ENCODE measurements at places on chromosomes 2 and 18. TPM values are rescaled to one million over a fixed set of nuclear protein-coding genes. Genes with fewer than 3 reads are reported as not detected.

- no peak for DNase-seq
These were observed 206.0 kb downstream of the MGAT5 start for GRCh38 chr2:134459706-134460406.

DNA sequence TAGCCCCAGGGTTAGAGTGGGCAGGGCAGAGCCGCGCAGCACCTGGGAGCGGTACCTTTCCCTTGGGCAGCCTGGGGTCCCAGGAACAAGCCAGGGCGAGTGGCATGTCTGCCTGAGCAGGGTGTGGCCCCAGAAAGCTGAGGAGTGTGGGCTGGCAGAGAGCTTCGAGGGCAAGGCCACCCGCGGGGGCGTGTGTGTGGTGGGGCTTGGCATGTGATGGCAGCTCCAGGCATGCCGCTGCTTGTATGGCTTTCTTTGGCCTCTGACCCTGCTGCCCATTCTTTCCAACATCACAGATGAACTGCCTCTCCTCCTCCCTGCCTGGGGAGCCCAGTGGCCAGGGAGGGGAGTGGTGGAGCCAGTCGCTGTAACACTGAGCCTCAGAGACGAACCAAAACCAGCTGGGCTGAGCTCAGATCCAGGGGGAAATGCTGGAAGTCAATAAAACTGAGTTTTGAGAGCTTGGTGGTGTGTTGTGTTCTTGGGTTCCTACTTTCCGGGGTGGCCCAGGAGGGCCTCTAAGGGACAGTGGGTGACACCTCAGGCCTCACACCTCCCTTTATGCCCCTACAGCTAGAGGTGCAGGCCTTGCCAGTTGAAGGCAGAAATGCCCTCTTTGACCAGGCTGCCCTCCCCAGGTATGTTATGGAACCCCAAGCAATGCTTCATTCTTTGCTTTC lies 7.4 kb downstream of the DNAJB2 start:
- no peak for DNase-seq

Gene KIF1A
- total RNA-seq, result 0.42 TPM

DNA sequence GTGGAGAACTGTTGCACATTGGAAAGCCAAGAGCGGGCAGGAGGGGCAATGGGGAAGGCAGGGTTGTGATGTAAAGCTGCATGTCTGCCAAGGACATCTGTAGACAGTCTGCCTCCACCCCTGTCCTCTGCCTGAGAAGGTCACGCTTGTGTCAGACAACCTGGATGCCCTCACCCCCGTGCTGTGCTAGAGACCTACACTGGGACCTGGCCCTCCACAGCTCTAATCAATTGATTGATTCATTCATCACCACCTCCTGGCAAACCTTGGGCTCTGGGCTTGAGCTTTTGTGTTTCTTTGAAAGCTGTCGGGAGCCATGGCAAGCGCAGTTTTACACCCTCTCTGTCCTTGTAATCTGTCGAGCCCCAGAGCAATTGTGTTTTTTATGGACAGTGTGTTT lies 41.1 kb downstream of the MARCO start:
- DNase-seq, result no peak

DNA sequence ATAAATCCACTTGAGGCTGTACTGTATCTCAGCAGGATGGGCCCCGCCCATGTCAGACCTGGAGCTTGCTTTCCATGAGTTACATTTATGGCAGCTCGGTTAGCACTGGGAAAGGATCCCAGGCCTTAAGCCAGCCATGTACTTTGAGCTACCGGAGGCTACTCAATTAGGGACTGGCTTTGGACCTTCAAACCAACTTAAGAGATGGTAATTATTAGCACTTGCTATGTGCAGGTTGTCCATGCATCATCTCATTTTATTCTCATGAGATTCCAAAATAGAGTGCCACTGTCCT lies 64.4 kb downstream of the ACTR2 start:
- no peak for DNase-seq

- no peak for DNase-seq
These were observed 54.3 kb upstream of the RMDN2 start for GRCh38 chr2:37870829-37871228.

Measured in thymus (tissue), 14 donors.